ENCODE measurements at places on chromosomes 6 and 20.

DNA sequence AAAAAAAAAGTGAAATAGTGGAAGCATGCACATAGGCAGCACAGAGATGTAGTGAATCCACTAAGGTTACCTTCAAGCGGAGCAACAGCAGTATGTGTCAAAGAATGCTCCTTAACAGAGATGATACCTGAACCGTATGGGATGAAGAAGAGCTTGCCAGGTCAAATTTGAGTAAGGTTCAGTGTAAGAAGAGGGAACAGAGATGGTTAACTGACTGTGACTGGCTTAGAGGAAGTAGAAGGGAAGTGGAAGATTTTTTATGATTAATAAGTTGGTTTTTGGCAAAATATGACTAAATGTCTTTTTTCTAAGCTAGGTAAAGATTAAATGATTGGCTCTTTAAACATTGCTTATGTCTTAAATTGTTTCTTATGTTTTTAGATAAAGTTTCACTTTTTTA is 52.6 kb upstream of the C20orf144 start:
- DNase-seq, result no peak

- DNase-seq, result no peak
These were observed 2.0 kb downstream of the NAA20 start for GRCh38 chr20:20019123-20019522.

DNA sequence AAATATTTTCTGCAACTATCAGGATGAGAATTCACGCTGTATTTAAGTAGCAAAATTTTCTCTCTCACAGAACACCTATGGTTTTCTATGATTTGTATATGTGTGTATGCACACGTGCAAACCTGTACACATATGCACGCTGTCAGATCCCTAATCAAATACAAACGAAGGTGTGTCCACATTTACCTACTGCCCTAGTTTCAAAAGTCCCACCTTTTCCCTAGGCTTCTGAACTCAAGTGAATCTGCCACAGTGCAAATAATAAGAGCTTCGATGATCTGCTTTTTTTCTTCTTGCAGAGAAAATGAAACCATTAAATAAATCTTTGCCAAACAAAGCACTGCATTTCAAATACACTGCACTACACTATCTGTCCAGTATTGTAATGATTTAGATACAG is 6.5 kb downstream of the HIVEP2 start:
- no peak for DNase-seq

DNA sequence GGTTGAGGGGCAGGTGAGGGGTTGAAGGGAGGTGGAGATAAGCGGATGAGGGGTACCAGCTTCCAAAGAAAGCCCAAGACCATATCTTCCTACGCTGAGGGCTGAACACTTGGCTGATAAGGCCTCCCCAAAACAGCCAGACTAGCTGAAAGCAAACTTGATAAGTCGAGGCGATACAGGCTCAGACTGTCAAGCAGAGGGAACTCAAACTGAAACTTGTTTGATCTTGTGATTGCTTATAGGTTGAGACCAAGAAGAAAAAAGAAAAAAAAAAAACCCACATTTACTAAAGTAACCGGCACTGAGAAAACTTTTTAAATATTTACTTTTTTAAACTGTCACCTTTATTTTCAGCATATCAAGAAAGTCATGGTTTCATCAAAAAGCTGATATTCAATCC is 73.6 kb downstream of the TRERF1 start:
- DNase-seq, result peak; percentile 61

DNA sequence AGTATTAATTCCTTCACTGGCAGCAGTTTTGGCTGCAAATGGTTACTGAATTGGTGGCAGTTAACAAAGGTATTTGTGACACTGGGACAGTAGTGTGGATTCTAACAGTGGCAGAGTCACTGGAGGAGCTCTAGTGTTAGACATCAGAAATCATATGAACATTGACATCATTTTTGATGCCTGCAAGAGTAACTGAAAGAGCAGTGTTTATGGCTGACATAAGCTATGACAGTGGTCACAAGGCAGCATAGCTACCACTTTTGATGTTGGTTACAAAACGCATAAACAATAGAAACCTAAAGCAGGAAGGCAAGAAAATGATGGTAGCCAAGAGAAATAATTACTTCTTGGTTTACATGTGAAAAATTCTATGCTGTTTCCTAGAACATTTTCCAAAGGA is 326.7 kb upstream of the MAN1A1 start:
- DNase-seq, result no peak

- no peak for DNase-seq
These were observed 170.6 kb downstream of the PHACTR1 start for GRCh38 chr6:12886961-12887775.

DNA sequence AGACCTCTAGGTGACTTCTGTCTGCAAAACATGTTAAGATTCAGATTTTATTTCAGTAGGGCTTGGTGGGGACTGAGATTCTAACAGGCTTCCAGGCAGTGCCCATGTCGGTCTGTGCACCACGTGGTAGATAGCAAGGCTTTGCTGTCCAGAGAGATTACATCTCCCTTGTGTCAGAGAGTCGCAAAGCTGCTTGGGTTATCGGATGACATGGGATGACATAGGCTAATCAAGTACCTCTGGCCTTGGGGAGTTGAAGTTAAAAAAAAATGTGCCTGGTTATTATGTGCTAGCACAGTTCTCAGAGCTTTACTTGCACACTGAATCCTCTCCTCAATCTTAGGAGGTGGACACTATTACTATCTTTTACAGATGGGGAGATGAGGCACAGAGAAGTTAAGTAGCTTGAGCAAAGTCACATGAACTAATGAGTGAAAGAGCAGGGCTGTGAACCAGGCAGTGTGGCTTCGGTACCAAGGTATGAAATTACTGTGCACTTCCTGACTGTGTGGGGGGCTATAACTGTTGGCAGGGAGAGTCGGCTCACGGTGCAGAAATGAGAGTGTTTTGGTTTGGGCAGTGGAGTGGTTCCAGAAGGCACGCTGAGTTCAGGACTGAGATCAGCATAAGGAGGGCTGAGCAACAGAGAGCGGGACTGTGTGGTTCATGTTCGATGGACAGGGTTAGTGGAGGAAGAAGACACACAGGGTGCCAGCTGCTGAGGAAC is 41.1 kb downstream of the FARS2 start:
- peak; percentile 81 for DNase-seq

GRCh38 chr6:168022488-168023321 is 25.2 kb downstream of the KIF25 start:
- DNase-seq, result no peak

- DNase-seq, result peak; percentile 31
These were observed 143.7 kb downstream of the RALGAPA2 start for GRCh38 chr20:20568604-20569205.

DNA sequence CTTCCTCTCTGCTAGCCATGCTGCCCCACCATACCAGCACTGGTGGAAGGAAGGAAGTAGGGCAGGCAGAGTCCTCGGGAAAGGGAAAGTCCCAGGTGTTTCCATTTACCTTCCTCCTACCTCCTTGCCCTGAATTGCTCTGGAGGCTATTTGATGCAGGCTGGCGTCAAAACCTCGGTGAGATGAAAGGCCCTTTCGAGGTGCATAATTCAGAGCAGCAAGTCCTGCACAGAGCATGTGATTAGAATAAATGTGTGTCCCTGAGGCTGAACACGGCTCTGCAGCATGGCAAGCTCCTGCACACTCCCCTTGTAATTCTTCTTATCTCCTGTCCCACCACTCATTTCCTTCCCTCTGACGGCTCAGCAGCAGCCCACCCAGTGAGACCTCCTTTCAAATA is 98.7 kb upstream of the LRFN2 start:
- DNase-seq, result no peak

DNA sequence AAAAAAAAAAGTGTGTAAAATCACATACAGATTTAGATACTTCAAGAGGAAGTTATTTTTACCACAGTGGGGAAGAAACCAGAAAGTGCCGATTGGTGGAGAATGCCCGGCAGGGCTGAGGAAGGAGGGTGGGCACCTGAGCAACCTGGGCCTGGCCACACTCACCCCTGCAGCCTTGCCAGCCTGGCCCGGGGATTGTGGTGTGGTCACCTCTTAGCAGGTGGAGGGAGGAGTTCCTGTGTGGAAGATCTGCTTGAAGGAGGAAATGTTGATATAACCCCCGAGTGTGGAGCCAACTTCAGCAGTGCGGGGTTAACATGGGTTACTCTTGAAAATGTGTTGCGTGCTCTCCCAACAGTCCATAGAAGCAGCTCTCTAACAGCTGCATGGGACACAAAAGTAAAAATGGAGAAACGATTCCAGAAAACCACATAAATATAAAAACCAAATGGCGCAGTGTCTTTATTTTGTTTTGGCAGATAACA is 14.7 kb downstream of the UST start:
- DNase-seq, result peak; percentile 47

DNA sequence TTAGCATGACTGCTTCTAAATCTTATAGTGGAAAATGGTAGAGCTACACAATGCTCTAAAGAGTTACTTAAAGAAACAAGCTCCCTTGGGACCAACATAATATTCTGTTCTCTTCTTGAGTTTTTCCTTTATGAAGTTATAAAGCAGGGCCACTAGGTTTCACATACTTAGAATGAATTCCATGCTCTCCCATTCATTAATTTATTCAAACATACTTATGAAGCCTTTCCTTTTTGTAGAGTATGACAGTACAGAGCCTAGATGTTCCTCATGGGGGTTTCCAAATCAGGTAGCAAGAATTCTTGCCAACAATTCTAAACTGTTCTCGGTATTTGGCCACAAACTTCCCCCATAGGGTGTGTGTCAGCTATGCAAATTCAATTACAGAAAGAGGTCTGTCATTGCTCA is 20.6 kb upstream of the FABP7 start:
- no peak for DNase-seq

GRCh38 chr6:43709654-43710303 is 22.2 kb upstream of the MRPS18A start:
- no peak for DNase-seq

GRCh38 chr6:2958331-2958711 is 13.0 kb downstream of the SERPINB6 start:
- DNase-seq, result no peak

GRCh38 chr6:109347779-109348178 is 34.5 kb downstream of the CD164 start:
- DNase-seq, result no peak

- no peak for DNase-seq
These were observed 35.4 kb downstream of the AKAP12 start for GRCh38 chr6:151275121-151275520.

- no peak for DNase-seq
These were observed 67.0 kb downstream of the RSPO3 start for GRCh38 chr6:127185437-127185995.

- no peak for DNase-seq
These were observed 37.5 kb downstream of the LAMA4 start for GRCh38 chr6:112216662-112217551.

GRCh38 chr20:13865791-13866351 is 81.0 kb downstream of the NDUFAF5 start:
- no peak for DNase-seq

- no peak for DNase-seq
These were observed 10.5 kb downstream of the DDRGK1 start for GRCh38 chr20:3193806-3194616.

DNA sequence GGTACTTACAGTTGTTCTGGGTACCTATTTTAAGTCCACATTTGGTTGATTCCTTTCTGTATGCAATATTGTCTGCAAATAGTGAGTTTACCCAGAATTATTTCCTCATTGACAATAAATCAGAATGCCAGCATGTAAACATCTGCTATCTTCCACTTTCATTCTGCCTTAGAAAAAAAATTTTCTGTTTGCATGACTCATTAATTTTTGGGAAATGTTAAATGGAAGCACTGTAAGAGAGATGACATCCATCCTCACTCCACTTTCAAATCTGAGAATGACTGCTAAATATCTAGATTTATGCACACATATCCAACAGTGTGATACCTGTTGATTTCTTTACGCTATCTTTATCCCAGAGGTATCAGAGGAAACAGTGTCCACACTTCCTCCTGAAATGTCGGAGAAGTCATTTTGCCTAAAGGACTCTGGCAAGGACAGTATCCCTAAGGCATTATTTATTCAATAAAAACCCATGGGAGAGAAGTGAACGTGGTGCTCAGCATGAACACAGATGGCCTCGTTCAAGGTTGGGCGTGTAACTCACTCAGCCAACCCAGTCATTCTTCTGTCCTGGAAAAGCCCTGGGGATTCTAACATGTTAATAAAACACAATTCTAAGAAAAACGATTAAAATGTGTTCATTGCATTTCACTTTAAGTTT is 780.9 kb downstream of the QKI start:
- DNase-seq, result no peak

DNA sequence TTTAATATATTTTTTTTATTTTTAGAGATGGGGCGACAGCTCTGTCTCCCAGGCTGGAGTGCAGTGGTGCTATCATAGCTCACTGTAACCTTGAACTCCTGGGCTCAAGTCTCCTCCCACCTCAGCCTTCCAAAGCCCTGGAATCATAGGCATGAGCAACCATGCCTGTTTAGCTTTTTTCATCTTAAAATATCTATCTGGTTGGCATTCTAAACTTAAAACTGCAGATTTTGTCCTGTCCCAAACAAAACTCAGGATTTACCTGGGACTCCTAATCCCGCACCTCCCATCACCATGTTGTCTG is 124.7 kb downstream of the SULF2 start:
- DNase-seq, result no peak

DNA sequence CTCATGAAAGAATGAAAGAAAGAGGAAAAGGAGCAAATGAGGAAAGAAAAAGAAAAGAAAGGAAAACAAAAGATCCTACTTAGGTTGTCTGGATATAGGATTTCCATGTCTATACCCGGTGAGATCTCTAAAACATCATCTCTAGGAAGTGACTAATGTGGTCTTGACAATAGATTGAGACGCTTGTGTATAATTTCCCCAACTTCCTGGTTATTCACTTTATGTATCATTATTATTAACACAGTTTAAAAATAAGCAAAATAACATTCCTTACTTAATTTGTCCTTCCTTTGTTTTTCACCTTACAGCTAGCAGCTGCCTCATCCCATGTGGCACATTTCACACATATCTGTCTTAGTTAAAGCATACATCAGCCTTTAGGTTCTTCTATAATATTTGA is 27.0 kb downstream of the LAMA4 start:
- DNase-seq, result no peak

GRCh38 chr6:17640477-17640917 is 40.4 kb downstream of the FAM8A1 start:
- DNase-seq, result no peak

- no peak for DNase-seq
These were observed 17.3 kb downstream of the TNFAIP3 start for GRCh38 chr6:137884149-137884909.

DNA sequence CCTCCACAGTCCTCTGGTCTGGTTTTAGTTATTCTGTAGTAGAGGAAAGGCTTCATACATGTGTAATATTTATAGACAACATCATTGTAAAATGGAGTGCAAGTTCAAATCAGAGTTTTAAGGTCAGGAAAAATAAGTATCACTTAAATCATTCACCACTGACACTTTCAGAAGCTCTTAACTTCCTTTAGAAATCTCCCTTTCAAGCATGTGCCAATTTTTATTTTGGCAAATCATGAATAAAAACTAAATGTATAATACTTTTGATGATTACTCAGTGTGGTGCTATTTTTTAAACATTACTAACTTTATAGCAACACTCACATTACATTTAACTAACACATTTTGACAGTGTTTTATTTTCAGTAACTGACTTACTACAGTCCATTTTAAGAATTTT is 112.2 kb downstream of the OGFRL1 start:
- no peak for DNase-seq

GRCh38 chr6:170024940-170025339 is 265.9 kb downstream of the DLL1 start:
- no peak for DNase-seq

Measured in activated T-cell treated with anti-CD3 and anti-CD28 coated beads, Interleukin-2, amount 50 U/mL, for 72 hours (primary cell).